Right ventricle myocardium inferior (tissue), 1 donor: ENCODE measurements at places on chromosomes 5 and 9. TPM values are rescaled to one million over a fixed set of nuclear protein-coding genes. Genes with fewer than 3 reads are reported as not detected.

DNA sequence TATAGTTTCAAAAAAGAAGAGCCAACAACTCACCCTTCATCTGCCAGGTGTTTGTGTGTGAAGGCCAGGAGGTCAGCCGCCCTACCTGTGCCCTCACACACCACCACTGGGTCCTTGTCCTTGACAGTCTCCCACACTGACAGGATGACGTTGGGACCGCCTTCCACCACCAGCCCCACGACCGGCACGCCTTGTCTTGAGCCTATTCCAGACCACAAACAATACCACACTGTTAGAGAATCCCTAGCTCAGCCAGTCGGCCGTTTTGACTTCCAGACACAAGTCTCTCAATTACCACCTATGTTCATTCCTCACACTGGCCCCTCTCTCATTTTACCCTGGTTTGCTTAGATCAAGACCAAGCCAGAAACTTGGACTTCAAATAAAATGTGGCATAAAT, 66.1 kb downstream of the TRPM6 start:
- DNase-seq = no peak

DNA sequence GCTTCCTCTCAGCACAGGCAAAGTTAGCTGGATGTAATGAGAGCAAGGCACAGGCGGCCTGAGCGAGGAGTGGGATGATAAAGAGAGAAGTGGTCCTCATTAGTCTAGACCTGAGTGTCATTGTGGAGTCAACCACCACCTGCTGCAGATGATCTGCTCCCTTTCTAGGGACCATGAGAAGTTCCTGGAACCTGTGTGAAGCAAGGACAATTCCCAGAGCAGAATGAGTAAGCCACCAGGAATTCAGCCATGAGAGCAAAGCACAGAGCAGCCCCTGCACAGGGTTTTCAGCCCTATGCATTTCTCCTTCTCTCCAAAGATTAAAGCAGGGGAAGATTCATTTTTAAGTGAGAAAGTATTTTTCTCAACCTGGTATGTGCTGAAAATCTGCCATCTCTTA, 146.8 kb upstream of the SPEF2 start:
- no peak for DNase-seq

GRCh38 chr9:128554155-128554862, 1.9 kb downstream of the SPTAN1 start:
- DNase-seq = no peak

DNA sequence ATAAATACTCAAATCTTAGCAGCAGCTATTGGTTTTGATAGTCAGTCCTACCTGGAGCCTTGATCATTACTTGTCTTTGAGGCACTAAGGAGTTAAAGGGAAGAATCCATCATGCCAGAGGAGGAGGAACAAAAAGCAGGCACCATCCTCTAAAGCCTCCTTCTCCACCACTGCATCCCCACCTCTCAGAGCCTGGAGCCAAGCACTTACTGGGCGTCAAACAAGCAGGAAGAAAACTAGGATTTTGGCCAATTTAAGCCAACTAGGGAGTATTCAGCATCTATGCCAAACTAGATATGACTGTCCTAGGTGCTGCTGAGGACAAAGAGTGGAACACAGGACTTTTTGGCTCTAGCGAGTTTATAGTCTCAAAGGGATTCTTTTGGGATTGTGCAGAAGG, 152.5 kb downstream of the PPP2R2B start:
- DNase-seq = no peak

GRCh38 chr5:34932947-34933346, 3.6 kb downstream of the DNAJC21 start:
- DNase-seq = no peak

DNA sequence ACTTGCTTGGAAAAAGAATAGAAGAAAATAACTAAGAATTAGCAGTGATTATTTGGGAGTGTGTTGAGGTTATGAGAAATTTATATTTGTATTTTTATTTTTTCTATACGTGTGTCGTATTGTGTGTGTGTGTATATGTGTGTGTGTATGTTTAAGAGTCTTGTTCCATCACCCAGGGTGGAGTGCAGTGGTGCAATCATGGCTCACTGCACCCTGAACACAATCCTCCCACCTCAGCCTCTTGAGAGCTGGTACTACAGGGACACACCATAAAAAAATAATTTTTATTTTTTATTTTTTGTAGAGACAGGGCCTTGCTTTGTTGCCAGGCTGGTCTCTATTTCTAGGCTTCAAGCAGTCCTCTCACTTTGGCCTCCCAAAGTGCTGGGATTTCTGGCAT, 643.8 kb downstream of the PDE4D start:
- DNase-seq = no peak

DNA sequence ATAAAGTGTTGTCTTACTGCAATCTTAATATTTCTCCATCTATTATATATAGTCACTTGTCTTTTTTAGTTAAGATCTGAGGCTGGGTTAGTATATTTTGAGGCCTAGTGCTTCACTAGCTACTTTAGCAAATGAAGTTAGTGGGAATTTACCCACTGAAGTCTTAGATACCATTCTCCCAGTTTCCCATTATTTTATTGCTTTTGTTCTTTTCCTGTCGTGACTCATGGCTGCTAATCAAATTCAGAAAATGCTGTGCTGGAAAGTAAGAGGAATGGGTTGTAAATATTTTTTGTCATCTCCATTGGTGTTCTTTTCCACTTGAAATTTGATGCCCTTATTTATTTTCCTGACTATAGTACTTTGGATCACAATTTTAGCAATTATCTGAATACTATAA, 14.2 kb downstream of the TCERG1 start:
- DNase-seq = no peak

- no peak for DNase-seq
Observed at GRCh38 chr5:88952344-88952743, 69.4 kb upstream of the MEF2C start.

DNA sequence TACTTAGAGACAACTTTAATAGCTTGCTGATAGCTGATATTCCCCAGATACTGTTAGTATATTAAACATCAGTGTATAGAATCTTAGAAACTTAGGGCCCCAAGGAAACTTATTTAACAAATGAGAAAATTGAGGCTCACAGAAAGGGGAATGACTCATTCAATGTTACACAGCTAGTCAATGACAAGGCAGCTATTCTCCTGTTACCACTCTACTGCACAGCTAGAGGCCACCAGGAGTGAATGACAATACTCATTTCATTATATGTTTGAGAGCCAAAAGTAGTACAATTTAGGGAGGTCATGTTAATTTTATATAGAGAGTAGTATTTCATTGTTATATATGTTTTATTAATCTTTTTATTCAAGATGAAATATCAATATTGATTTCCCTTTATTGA, 33.2 kb upstream of the PCDHB1 start:
- DNase-seq = no peak

DNA sequence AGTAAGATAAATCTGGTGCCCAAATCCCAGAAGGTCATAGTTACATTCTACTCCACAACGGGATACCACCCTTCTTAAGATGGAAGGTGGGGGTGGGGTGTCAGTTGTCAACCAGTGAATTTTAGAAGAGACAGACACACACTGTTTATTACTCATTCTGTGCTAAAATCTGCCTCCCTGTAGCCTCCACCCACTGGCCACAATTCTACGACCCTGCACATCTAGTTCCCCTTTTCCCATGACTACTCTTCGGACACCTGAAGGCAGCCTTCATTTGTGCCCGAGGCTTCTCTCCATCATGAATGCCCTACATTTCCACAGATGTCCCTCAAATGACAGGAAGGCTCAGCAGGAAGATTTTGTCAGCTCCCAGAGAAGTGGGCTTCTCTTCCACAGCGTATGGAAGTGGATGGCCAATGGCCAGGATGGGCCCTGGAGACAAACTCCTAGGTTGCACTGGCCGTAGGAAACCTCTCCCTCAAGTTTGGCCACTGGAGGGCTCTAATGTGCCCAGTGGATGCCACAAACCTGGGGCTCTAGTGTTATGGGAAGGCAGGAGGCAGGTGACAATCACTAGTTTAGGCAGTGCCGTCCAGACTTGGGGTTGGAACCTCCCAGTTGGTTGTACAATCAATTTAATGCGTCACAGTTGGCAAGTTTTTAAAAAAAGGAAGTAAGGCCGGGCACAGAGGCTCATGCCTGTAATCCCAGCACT, 46.6 kb downstream of the PTPN3 start:
- no peak for DNase-seq

- no peak for DNase-seq
Observed at GRCh38 chr5:79297661-79298060, 61.7 kb downstream of the JMY start.

DNA sequence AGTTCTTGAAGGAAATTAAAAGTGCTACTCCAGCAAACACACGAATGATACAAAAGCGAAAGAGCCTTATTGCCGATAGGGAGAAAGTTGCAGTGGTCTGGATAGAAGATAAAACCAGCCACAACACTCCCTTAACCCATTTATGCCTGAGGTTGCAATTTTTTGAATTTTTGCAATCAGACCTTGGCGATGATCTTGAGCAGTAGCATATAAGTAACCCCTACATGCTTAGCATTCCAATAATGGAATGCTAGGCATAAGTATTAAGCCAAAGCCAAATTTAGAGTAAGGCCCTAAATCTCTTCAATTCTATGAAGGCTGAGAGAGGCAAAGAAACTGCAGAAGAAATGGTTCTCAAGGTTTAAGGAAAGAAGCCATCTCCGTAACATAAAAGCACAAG, 153.5 kb downstream of the SLC28A3 start:
- DNase-seq = no peak

DNA sequence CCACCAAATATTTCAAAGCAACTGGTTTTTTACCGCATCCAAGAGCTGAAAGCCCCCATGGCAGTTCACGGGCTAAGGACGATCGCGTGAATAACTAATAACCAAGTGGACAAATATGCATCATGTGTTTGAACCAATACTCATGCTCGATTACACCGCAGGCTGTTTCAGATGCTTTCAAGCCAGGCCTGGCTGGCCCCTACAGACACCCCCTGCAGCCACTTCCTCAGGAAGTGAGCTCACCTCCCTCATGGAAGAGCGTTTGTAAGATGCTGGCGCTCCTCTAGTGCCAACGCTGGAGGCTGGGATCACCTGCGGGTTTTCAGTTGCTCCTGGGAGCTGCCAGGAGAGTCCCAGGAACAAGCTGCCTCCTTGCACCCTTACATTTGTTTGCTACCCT, 53.9 kb upstream of the PTCH1 start:
- no peak for DNase-seq

- no peak for DNase-seq
Observed at GRCh38 chr5:67677422-67677970, 480.9 kb upstream of the CD180 start.

GRCh38 chr5:178883815-178884430, 11.8 kb upstream of the ZFP2 start:
- no peak for DNase-seq

GRCh38 chr5:137192293-137192743, 306.8 kb downstream of the SPOCK1 start:
- no peak for DNase-seq

DNA sequence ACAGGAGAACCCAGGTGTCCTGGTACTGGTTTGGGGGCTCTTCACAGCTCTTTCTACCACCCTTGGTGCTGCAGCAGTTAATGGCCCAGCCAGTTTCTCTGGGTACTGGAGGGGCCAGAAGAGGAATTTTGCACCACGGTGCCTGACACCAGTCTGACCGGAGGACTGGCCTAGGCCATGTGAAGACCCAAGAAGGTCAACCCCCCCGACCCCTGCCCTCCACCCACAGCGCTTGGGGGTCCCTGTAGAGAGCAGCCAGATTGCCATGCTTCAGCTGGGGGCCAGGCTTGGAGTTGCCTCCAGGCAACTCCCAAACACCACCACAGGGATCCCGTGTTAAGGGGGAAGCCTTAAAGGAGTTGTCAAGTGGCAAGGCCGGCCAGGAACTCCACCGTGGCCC, 6.2 kb downstream of the ARSI start:
- DNase-seq = no peak

GRCh38 chr5:71706906-71707305, 12.2 kb upstream of the CARTPT start:
- DNase-seq = no peak

GRCh38 chr9:114486205-114486963, 18.9 kb downstream of the WHRN start:
- DNase-seq = no peak

GRCh38 chr9:19049917-19050636, 850 bp downstream of the RRAGA start:
- DNase-seq = no peak

DNA sequence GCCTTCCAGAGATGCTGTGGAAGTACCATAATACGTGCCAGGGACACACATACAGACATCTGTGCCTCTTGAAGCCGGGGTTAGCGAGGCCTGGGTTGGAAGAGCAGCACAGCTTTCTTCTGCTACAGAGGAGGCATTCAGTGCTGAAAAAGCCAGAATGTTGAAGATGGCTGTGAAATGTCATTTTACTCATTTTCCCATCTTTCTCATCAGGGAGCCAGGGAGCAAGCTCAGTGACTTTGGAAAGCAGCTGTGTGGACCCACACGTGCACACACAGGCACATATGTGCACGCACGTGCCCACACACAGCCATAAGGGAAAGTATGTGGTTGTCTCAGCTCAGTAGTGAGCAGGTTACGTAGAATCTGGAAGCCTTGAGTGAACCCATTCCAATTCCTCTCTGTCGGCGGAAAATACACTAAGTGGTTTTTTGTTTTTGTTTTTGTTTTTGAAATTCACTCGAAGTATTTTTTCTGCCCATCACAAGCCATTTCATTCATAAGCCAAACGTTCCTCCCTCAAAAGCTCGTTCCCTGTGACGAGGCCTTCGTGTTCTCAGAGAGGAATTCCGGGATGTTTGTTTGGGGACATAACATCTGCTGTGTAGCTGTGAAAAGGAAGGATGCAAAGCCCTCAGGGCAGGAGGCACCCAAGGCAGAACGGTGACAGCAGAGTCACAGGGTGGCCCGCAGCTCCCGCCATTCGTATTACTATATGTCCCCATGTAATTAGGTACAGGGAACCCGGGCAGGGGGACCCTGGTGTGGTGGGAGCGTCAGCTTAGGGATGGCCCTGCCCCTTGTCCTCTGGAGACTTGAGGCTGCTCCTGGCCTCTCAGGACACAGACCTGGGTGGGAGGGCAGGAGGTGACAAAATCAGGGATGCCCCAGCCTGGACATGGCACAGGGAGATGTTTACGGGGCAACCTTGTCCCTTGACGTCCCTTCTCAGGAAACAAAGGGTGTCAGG, 29.0 kb upstream of the ANKRD33B start:
- DNase-seq = no peak

GRCh38 chr5:180162304-180162661, 46.7 kb downstream of the RASGEF1C start:
- DNase-seq = peak; percentile 40

GRCh38 chr5:43203373-43203772, 11.3 kb downstream of the NIM1K start:
- no peak for DNase-seq

Gene RASGEF1C
- 0.49 TPM for total RNA-seq

Gene GLRA1
- not detected for total RNA-seq

Gene FAM151B
- 1.6 TPM for total RNA-seq

Gene GAS1
- 22.3 TPM for total RNA-seq

Gene VLDLR
- total RNA-seq = 134 TPM

Gene ANKDD1B
- 0.24 TPM for total RNA-seq

Gene NR3C1
- total RNA-seq = 56.1 TPM

Gene MRPL22
- total RNA-seq = 74.7 TPM

Gene PCDHGB4
- total RNA-seq = 4.6 TPM

Gene INSL6
- total RNA-seq = not detected

Gene SLC46A2
- total RNA-seq = not detected

Gene CARTPT
- total RNA-seq = not detected

Gene FREM1
- 2.9 TPM for total RNA-seq

Gene NEK6
- 10.5 TPM for total RNA-seq
